Stimulated activated CD8-positive, alpha-beta memory T cell treated with anti-CD3 and anti-CD28 coated beads, Interleukin-2, amount 100 ng/mL, for 1 hour (primary cell): ENCODE measurements at places on chromosomes 5 and 9.

GRCh38 chr5:9302218-9302617, 243.7 kb downstream of the SEMA5A start:
- no peak for DNase-seq

- DNase-seq, result no peak
Observed at GRCh38 chr5:73296772-73297171, 123.8 kb downstream of the TMEM174 start.

GRCh38 chr9:92332577-92333281, 7.0 kb downstream of the CENPP start:
- DNase-seq, result no peak

DNA sequence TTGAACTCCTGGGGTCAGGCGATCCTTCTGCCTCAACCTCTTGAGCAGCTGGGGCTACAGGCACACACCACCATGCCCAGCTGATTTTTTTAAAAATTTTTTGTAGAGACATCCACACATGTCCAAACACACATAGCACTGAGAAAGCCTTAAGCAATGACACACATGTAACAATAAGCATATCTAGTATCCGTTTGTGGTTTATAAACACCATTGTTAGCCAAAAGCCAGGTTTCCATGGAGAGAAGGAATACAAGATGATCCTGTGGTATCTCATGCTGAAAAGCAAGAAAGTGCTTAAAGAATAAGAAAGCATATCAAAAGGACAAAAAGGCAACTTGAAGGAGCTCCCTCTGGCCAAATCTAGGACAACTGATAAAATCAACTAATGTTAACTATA, 29.7 kb upstream of the SLC1A3 start:
- DNase-seq, result no peak

GRCh38 chr5:58117542-58117941, 342.3 kb downstream of the PLK2 start:
- no peak for DNase-seq
